ENCODE measurements at places on chromosomes 2 and 18.

GRCh38 chr18:79581911-79582310 lies 97.7 kb upstream of the CTDP1 start:
- DNase-seq: no peak

GRCh38 chr2:25881764-25882163 lies 3.5 kb upstream of the ASXL2 start:
- DNase-seq: no peak

GRCh38 chr2:60837123-60837522 lies 44.3 kb upstream of the REL start:
- no peak for DNase-seq

- DNase-seq: no peak
These were observed 449.7 kb downstream of the TXNL1 start for GRCh38 chr18:56188529-56189275.

GRCh38 chr2:14420851-14421250 lies 211.7 kb upstream of the LRATD1 start:
- DNase-seq: no peak

- no peak for DNase-seq
These were observed 20.1 kb downstream of the BCL11A start for GRCh38 chr2:60533101-60534051.

GRCh38 chr2:133948610-133949290 lies 305.1 kb upstream of the MGAT5 start:
- DNase-seq: no peak

- no peak for DNase-seq
These were observed 324.5 kb upstream of the UBE2E3 start for GRCh38 chr2:180655842-180656454.

GRCh38 chr2:143726151-143726845 lies 597.1 kb downstream of the ARHGAP15 start:
- DNase-seq: no peak

- no peak for DNase-seq
These were observed 103.5 kb upstream of the TRIB2 start for GRCh38 chr2:12613137-12613835.

DNA sequence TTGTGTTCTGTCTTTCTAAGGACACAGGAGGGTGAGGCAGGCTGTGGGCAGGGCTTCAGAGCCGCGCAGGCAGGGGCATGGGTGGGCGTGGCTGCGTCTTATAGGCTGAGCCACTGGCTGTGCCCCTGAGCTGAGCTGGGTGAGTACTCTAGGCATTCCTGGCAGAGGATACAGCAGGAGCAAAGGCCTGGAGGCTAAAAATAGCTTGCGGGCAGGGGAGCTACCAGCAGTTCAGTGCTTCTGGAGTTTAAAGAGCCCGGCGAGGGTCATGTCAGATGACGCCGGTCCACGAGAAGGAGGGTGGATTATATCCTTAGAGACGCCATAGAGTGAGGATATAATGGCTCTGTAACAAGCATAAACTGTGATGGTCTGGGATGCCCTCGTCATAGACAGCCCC lies 31.5 kb upstream of the PDIA6 start:
- peak; percentile 50 for DNase-seq

- DNase-seq: no peak
These were observed 85.5 kb downstream of the MTA3 start for GRCh38 chr2:42653908-42654445.

DNA sequence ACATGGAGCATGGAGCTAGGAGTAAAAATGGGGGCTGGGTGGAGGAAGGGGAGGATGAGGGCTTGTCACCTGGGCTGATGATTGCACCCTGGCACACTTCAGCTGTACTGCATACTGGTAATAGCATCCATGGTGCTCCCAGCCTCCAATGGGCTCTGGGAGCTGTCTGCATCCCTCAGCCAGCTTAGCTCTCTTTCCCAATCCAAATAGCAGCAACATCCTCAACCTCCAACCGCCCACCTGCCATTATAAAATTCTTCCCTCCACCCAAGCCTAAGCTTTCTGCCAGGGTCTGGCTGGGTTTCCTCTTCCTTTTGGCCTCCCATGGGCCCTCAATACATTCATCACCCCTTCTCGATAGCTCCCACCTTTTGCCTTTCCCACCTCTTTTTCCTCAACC lies 110.1 kb downstream of the LYPD1 start:
- no peak for DNase-seq

GRCh38 chr2:67846370-67847070 lies 216.3 kb downstream of the C1D start:
- DNase-seq: peak; percentile 91

DNA sequence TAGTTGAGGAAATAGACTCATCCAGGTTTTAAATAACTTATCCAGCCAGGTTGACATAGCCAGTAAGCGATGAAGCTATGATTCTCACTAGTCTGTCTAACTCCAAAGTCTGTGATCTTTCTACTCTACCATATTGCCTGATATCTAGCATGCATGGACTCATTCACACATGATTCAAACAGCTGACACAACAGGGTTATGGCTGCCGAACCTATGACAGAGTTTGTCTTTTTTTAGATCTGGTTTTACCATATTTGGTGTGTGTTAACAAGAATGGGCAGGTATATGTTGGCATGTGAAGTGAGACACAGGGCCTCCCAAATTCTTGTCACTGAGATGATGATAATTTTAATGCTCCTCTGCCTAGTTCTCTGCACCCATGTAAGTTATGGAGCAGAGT lies 210.6 kb downstream of the BABAM2 start:
- no peak for DNase-seq

DNA sequence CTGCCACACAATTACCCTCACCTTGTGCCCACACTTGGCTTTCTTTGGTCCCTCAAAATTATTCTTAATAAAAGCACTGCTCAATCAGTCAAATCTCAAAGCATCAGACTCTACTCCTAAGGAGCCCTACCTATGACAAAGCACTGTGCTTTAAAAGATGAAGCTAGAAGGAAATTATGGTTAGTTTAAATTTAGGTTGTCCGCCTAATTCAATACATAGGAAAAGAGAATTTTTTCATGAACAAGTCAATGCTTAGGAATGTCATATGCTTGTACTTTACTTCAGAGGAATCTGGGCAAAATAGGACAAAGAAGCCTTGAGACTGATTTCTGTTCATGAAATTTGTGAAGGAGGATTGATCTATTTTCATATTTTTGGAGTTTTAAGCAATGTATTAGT lies 726.4 kb upstream of the CDH2 start:
- no peak for DNase-seq

- DNase-seq: no peak
These were observed 2.8 kb upstream of the NCL start for GRCh38 chr2:231467016-231467545.

DNA sequence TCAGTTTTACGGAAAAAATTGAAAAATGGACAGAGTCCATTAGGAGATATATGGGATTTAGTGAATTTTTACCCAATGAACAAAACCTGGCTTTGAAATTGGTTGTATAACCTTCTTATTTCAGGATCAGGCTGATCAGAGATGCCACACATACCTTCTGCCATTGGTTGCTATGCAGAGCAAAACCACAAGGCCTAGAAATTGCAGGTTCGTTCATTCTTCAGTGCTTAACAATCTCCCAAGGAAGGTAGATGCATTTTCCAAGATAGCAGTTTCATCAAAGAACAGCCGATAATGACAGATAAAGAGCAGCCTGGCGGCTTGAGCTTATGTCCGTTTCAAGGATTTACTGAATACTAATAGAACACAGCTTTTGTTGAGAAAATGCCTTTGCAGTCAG lies 868.8 kb downstream of the EPHA4 start:
- no peak for DNase-seq

GRCh38 chr2:5725794-5726463 lies 33.7 kb downstream of the SOX11 start:
- peak; percentile 39 for DNase-seq

GRCh38 chr2:180145163-180145562 lies 138.1 kb upstream of the CWC22 start:
- no peak for DNase-seq
